ENCODE measurements at places on chromosomes 13 and 19. TPM values are rescaled to one million over a fixed set of nuclear protein-coding genes. Genes with fewer than 3 reads are reported as not detected.
A peak's percentile ranks its signal among the peaks of the same experiment; 100 is the strongest.

MYO1F gene
- 10.8 TPM for total RNA-seq

DNA sequence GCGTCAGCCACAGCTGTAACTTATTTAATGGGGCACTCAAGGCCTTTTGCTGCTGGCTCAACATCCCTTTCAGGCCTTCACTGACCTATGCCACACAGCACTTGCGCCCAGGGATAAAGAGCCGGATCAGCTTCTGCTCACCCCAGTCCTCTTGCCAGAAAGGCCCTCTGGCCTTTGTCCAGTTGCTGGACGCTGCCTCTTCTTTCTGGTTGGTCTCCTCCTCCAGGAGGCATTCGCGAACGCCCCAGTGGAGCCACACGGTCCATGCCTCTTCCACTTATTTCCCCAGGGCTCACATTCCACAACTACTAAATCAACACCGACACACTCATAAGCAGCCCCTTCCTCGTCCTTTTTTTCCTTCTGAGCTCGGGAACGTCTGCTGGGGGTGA, 3.7 kb upstream of the ZNF329 start:
- no peaks in the 10 kb centered on the region for H3K4me1 ChIP-seq
- H3K27me3 ChIP-seq: no peaks in the 10 kb centered on the region
- peak overlapping the region; percentile 99 for H3K4me3 ChIP-seq
- peak overlapping the region; percentile 99 for H3K27ac ChIP-seq

DNA sequence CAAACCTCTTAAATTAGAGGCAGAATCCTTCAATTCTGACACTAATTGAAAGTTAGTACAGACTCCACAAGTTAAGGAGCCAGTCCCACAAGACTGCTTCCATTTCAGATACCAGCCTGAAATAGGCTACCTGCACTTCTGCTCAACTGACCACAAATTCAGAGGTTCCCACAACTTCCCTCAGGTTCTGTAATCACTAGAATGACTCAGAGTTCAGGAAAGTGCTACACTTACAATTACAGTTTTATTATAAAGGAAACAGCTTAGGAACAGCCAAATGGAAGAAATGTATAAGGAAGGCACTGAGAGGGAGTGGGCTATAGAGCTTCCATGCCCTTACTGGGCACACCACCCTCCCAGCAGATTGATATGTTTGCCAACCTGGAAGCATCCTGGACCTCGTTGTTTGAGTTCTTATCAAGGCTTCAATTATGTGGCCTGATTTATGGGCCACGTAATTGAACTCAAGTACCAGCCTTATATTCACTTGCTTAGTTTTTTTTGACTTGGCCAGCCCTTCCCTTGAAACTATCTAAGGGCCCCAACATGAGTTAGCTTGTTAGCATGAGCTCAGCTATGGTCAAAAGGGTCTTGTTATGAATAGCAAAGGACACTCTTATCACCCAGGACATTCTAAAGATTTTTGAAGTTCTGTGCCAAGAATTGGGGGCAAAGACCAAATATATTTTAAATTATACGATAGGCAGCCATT, 25.9 kb downstream of the NBEA start:
- no peak overlapping the region for H3K27ac ChIP-seq
- H3K27me3 ChIP-seq: no peaks in the 10 kb centered on the region
- no peaks in the 10 kb centered on the region for H3K36me3 ChIP-seq
- H3K4me3 ChIP-seq: no peak overlapping the region

CFAP97D2 gene
- not detected for total RNA-seq

GRCh38 chr19:8054169-8054568, 1.6 kb downstream of the CCL25 start:
- H3K27ac ChIP-seq: no peak overlapping the region
- no peaks in the 10 kb centered on the region for H3K36me3 ChIP-seq
- DNase-seq: no peak
- no peak overlapping the region for H3K4me3 ChIP-seq

- H3K4me1 ChIP-seq: no peaks in the 10 kb centered on the region
- H3K36me3 ChIP-seq: no peaks in the 10 kb centered on the region
- H3K27me3 ChIP-seq: peaks cover 5% of the 10 kb centered on the region
Observed at GRCh38 chr19:41707502-41707812, 969 bp upstream of the CEACAM5 start.

All from right atrium auricular region (tissue), 2 donors.